Coronary artery (tissue), 2 donors: ENCODE measurements at places on chromosomes 5 and 9.

DNA sequence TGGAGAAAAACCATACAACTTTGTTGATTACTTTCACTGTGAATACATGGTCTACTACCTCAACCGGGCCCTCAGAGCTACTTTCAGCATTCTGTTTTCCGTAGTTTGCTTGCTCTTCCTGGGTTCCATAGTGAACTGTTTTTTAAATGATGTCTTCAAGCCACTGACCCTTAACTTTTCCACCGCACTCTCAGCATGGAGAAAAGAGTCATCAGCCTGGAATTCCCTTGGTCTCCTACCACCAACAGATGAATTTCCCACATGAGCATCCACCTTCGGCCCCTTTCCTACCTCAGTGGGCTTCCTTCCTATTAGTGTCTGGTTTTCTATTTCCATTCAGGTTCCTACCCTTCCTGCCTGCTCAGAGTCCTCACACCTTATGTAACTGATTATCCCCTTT lies 135.9 kb upstream of the ADAMTSL1 start:
- no peak for DNase-seq

DNA sequence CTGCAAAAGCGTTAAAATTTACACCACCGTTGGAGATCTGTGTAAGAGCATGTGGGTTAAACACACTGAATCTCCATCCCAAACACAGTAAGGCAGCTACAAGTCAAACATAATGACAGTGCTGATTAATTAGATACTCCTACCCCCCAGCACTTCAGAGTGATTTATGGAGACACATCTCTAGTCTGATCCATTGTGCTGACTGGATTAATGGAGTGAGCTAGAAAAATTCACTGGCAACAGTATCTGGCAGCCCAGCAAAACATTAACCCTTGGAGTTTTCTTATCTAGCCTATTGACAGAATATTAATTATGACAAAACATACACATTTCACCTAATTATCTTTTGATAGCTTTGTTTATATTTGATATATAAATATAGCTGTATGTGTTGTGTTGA lies 188.6 kb upstream of the ISL1 start:
- no peak for DNase-seq

GRCh38 chr5:36070687-36071571 lies 4.2 kb upstream of the UGT3A2 start:
- DNase-seq: no peak

DNA sequence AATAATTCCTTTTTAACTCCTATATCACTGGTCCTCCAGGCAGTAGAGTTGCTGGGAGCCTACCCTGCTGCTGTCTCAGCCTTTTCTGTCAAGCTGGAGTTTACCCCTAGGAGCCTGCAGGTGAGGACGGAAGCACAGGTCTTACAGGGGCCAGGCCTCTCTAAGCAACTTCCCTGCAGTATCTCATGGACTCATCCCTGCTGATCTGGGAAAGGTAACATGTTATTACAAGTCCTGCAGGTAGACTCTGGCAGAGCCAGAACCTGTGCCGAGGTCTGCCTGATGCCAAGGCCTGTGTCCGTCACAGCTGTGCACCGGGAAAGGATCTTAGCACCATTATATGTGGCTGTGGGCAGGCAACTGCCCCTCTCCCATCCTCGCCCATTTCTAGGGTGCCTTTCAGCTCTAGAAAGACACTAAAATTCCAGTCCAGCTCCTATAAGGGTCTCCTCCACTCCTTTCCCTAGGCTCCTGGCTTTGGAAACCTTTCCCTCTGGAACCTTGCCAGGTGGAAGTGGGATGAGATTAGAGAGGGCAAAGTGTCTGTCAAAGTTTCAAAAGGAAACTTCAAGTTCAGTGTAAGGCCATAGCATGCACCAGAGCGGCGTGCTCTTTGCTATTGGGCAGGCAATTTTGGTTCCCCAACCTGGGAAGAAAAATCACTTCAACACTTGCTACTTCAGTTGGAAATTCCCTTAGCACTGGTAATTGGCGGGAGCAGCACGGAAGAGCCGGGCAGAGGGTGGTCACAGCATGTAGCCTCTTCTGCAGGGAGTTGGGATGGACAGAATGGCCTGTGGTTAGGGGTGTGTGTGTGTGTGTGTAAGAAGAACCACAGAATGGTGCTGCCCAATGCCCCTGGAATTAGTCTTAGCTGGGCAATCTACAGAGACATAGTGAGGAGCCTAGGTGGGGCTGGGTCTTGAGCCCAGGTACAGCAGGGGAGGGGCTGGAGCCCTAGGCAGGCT lies 17.5 kb downstream of the TMEM171 start:
- peak; percentile 41 for DNase-seq

- DNase-seq: no peak
These were observed 1232.0 kb upstream of the CDH18 start for GRCh38 chr5:21219966-21220365.

DNA sequence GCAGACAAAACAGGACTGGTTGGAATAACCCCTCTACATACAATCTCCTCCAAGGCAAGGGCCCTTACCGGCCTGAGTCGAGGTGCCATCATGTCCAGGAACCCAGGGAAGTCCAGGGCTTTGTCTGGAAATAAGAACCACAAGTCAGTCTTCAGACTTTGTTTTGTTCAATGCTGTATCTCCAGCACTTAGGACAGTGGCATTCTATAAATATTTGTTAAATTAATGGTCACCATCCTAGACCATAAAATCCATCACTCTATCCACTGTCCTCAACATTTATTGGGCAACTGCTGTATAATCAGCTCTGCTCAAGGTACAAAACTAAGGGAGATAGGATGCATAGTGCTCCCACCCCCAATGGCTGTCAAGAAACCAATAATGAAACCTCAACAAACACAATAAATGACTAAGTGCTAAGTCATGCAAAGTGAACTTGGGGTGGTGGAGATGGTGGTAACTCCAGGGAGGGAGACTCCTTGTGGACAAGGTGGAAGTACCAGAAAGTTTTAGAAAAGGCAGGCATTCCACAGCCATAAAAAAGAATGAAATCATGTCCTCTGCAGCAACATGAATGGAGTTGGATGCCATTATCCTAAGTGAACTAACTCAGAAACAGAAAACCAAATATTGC lies 5.0 kb downstream of the RELL2 start:
- peak; percentile 5 for DNase-seq

- no peak for DNase-seq
These were observed 44.7 kb downstream of the CCL28 start for GRCh38 chr5:43367453-43367852.

- DNase-seq: no peak
These were observed 426.3 kb upstream of the MEF2C start for GRCh38 chr5:89309268-89309667.

- no peak for DNase-seq
These were observed 174.0 kb downstream of the NR3C1 start for GRCh38 chr5:143229426-143229895.

GRCh38 chr5:134626369-134627014 lies 6.1 kb downstream of the SAR1B start:
- DNase-seq: no peak

DNA sequence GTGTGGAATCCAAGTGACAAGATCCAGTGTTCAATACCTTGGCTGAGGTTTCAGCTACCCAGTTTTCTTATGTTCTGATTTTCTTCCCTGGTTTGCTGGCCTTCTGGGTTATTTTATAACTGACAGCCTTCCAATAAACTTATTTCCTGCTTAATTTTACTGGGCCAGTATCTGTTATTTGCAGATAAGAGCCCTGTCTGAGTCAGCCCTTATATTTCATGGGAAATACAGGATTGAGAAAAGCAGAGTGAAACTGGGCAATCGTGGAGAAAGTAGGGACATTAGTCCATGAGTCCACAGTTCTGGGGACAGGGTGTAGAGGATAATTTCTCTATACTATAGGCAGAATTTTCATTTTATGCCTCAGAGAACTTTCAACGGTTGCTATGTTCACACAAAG lies 32.3 kb downstream of the TMEM167A start:
- no peak for DNase-seq

DNA sequence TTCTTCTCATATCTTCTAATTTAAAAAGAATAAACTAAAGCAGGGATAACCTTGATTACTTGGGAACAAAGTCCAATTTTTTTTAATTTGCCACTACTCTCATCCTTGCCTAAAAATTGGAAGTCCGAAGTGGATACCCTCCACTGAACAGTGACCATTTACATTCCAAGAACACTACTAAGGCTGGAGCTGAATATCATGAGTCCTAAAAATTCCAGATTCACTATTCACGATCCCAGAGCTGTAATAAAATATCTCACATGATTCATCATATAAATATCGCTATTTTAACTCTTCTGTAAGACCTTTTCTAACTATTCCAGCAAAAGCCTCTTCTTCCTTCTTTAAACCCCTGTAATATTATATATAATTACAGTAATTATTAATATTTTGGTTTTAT lies 57.4 kb downstream of the ATPSCKMT start:
- no peak for DNase-seq

- DNase-seq: no peak
These were observed 1726.4 kb upstream of the NUDT12 start for GRCh38 chr5:105288946-105289345.

DNA sequence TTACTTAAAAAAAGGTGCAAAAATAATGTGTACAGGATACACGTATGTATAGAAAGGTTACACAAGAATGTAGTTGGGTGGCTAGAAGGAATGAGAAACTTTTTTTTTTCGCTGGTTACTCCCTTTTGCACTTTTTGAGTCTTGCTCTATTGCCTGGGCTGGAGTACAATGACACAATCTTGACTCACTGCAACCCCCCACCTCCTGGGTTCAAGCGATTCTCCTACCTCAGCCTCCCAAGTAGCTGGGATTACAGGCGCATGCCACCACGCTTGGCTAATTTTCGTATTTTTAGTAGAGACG lies 15.8 kb downstream of the FBXW11 start:
- DNase-seq: no peak

GRCh38 chr5:144209361-144209760 lies 38.7 kb downstream of the KCTD16 start:
- no peak for DNase-seq
